ENCODE measurements at places on chromosomes 7 and 10. TPM values are rescaled to one million over a fixed set of nuclear protein-coding genes. Genes with fewer than 3 reads are reported as not detected.

Gene GIMAP8
- 5.8 TPM for total RNA-seq

Gene LIPK
- not detected for total RNA-seq

DNA sequence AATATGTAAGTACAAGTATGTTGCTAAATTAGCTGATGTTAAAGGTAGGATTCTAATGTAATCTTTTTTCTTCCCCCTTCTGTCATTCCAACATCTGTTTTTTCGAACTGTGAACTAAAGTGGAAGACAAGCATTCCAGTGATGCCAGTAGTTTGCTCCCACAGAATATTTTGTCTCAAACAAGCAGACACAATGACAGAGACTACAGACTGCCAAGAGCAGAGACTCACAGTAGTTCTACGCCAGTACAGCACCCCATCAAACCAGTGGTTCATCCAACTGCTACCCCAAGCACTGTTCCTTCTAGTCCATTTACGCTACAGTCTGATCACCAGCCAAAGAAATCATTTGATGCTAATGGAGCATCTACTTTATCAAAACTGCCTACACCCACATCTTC is 62.7 kb downstream of the WAC start:
- no peak for DNase-seq

GRCh38 chr7:48180981-48181380 is 9.7 kb downstream of the ABCA13 start:
- DNase-seq, result no peak

DNA sequence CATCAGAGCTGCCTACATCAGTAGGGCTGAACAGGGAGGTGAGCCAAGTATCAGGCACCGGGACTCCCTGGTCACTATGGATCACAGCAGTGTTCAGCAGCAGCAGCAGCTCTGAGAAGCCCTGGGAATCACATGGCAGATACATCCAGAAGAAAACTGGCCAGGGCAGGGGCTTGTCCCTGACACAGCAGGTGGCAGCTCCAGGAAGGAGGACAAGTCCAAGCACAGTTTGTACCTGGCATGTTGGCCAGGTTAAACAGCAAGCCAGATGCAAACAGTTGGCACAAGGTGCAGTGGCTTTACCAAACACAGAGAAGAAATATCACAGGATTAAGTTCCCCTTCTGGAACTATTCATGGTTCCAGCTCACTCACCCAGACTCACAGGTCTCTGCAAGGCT is 139.4 kb downstream of the KCNMA1 start:
- no peak for DNase-seq
